ENCODE measurements at places on chromosomes 1 and 21.
A peak's percentile ranks its signal among the peaks of the same experiment; 100 is the strongest.

- no peak for DNase-seq
Measured at GRCh38 chr1:160112357-160112756, 3.2 kb upstream of the ATP1A2 start.

DNA sequence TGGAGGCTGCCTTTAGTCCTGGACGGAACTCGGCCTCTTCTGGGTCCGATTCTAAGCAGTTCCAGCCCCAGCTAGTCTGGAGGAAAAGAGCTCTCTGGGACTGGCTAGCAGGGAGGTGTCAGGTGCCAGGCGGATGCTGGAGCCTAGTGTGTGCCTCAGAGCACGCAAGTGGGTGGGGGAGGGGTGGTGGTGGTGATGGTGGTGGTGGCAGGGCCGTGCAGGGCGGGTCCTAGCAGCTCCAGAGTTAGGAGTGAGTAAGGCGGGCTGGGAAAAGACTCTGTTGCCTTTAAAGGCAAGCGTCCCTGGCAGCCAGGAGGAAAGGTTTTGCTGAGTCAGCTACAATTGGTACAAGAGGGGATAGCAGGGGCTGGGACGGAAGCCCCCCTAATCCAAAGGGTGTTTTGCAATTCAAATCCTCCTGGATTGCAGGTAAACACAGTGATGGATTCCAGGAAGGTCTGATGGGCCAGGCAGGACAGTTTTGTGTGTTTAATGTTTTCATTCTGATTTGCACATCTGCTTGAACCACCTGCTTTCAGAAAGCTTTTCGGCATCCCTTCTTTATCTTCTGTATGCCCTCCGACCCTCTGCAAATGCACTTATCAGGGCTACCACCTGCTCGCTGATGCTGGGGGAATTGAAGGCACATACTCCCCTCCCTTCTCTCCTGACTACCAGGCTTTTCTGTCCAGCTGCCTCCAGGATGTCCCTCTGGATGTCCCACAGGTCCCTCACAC, 4.1 kb upstream of the SLC2A1 start:
- no peak for DNase-seq

DNA sequence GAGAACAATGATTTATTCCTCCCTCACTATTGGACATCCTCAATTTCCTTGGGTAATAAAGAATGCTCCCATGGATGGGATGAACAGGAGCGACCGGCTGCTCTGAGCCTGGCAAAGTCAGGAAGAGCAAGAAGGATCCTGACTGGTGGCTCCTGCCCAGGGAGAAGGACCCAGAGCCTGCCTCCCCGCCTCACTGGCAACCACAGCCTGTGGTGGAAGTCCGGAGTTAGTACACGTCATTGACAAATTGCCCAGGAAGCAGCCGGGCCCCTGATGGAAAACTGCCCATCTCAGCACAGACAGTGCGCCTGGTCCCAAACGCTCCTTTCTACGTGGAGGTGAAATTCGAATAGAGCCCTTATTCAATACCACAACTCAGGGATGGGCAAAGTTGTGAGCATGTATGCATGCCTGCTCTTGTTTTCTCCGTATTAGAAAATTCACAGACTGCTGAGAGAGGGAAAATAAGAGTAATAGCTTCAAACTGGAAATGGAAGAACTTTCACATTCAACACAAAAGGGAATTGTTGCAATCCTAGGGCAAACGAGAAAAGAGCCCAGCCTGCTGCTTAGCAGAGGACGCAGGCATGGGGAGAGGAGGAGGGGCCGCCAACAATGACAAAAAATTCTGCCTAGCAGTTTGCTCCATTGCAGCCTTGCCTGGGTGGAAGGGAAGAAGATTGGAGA, 397.1 kb upstream of the VAMP3 start:
- no peak for DNase-seq

DNA sequence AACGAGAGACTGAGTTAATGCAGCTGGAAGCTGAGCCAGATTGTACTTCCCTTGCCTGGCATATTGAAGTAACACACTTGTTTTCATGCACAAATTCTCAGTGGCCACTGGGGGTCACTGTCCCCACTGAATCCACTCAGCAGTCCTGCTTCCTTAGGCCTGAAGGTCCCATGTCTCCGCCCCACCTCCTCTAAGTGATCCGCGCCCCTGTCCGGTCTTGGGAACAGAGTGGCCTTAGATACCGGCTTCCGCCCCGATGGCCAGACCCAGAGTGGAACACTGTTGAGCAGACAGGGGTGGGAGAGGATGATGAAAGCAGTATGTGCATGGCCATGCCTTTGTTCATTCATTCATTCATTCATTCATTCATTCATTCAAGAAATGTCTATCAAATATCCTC, 34.8 kb downstream of the CHAF1B start:
- DNase-seq: peak; percentile 55

- no peak for DNase-seq
Measured at GRCh38 chr1:60847855-60848582, 234.3 kb upstream of the NFIA start.

- DNase-seq: no peak
Measured at GRCh38 chr1:206497363-206497762, 10.0 kb upstream of the RASSF5 start.

DNA sequence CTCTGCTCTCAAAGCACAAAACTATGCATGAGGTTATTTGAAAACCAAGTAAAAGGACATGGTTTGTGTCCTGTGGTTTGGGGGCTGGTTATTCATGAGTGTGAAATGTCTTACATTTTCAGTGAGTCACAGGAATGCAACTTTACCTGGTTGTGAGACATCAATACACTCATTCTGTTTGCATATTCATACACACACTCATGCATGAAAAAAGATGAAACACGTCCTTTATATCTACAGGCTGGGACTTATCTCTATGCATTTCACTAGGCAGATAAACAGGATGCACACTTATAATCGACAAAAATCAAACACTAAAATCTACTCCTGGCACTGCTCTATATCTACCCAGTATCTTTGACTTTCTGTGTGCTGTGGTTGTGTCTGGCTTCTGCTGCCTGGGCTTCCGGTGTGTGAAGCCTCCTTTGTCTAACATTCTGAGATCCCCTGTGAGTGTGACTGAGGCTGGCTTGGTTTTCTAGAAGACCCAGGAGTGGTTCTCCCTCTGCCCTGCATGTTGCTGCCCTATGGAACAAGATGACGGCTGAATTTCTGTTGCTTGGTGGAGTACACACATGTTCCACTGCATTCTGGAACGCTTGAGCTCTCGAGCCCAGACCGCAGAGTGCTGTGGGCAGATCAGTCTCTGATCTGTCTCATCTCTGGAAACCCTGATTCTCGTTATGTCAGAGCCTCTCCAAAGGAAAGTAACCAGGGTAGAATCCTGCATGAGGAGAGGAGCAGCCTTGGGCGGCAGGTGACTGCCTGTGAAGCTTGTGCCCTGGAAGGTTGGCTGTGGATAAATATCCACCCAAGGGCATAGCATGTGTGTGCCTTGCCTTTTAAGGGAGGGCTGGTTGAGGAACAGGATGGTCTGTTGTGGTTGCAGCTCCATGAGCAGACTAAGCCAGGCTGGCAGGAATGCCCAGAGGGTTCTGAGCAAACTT, 19.7 kb upstream of the FASLG start:
- DNase-seq: peak; percentile 45

GRCh38 chr1:59520827-59521418, 224.0 kb downstream of the FGGY start:
- DNase-seq: no peak

DNA sequence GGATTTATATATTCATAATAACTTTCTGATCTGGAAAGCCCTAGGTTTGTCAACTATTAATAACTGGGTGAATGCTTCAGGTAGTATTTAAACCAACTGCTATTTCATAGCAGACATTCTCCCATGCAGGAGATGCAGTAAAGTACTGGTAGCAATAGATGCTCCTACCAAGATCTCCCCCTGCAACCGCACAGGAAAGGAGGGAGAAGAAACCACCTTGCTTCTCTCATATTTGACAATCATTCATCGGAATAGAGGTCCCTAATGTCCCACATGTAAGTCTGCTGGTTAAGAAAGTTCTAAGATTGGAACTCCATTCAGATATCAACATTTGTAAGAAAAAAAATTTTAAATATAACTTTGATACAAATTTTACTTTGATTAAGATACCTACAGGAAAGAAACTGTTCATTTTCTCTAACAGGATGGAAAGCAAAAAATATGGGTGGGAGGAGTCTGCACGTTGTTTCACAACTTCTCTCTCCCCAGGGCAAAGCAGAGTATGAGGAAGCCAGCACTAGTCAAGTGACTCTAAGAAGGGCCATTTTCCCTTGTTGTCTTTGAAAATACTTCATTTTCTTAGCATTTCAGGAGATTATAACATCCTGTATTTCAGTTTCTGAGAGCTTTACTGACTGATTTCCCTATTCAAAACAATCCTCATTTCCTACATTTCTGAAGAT, at the start of gene PYHIN1:
Gene PYHIN1, plus strand, starts transcription at position 498 of the 683 bp plus-strand sequence. CDS start 5,359 bp downstream, outside the sequence.
- no peak for DNase-seq

DNA sequence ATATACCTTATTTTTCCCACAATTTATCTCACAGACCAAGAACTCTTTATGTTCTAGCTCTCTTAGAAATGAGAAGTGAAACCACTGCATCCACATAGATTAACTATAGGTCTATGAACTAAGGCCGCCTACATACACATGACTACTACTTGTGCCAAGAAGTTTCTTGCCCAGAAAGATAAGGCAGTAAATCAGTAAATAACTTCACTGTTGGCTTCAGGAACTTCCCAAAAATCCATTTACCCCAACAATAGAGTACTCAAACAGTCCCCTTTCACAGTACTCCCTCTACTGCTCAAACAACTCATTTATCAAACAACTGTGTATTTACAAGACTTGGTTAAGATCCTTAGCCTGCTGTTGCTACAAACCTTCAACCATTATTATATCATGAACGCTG, 96.5 kb downstream of the NME7 start:
- no peak for DNase-seq

DNA sequence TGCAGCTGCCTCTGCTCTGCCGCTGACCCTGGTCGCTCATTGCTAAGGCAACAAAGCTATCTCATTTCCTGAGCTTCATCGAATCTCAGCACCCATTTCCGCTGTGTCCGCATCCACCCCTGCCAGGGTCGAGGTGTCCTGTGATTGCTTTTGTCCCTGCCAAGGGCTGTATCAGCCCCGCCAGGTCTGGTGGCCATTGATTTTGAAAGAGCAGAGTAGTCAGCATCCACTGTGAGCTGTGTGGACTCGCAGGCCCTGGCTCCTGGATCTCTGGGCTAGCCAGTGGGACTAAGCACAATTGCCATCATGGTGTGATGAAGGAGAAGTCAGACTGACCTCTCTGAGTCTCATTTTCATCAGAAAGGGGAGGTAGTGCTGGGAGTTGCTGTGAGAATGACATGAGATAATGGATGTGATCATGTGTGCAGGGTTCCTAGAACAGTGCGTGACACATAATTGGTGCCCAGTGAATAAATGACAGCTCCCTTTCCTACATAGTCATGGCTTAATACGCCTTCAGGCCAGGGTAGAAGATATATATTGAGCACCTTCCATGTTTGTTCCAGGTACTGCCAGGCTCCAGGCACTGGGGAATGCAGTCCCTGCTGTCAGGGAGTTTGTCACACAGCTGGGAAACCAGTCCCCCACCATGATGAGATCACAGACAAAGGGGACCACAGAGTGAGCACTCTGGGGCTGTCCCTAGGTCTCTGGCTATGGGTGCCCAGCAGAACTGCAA, 32.1 kb downstream of the NAV1 start:
- DNase-seq: no peak

DNA sequence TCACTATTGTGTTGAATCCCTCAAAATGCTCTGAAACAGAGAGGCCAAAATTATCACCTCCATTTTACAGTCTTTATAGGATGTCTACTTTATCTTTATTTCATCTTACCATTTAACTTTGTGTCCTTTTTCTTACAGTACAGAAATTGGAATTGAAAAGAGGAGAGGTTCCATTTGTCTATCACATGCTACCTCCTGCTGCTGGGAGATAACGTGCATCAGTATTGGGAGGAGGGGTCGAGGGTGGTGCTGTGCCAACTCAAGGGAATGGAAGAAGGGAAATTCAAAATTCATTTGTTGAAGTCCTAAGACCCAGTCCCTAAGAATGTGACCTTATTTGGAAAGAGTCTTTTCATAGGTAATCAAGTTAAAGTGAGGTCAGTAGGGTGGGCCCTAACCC, 85.3 kb downstream of the HHIPL2 start:
- DNase-seq: no peak

DNA sequence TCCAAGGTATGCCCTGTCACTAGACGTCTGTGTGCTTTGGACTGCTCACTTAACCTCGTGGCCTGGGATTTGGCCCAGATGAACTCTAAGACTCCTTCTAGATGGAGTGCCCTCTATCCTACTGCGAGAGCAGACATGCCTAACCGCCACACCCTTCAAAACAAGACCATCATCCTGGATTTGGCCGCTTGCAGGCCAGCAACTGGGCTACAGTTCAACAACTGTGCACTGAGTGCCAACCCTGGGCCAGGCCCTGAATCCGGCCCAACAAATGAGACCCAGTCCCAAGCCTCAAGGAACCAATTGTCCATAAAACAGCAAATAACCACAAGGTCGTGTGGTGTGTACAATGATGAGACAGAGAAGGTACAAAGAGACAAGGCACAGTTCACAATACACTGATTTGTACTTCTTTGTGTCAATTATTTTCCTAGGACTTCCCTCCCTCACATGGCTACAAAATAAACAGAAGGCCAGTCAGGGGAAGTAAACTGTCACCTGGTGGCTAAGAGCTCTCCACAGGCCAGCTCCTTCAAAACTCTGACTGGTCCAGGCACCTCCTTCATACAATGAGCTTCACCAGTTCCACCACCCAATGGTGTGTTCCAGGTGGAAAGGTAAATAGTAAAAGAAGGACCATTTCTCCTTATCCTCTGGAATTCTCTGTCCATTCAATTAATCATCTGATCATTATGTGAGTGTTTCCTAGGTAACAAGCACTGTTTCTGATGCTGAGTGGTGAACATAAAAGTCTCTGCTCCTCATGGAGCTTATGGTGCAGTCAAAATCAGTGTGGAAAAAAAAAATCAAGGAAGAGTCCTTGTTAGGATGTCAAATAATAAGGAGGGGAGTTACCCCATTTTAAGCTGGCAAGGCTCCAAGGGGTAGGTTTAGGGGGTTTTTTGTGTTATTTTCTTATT, 60.4 kb downstream of the CAPZB start:
- DNase-seq: no peak

DNA sequence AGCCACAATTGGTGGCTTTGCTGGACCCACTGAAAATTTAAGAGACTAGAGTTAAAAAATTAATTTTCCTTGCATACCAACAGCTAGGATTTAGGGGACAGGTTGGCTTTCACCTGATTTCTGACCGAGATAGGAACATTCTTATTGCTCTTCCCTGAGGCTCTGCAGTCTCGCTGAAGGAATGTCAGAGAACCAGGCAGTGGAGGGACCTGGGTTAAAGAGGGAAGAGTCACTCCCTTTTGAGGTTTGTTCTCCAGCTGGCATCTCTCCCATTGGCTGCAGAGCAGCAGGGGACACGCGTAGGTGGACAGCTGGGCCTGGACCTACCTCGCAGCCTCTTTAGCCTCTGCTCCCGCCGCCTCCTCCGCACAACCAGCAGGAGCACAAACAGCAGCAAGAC, 207.5 kb downstream of the PCP4 start:
- no peak for DNase-seq

DNA sequence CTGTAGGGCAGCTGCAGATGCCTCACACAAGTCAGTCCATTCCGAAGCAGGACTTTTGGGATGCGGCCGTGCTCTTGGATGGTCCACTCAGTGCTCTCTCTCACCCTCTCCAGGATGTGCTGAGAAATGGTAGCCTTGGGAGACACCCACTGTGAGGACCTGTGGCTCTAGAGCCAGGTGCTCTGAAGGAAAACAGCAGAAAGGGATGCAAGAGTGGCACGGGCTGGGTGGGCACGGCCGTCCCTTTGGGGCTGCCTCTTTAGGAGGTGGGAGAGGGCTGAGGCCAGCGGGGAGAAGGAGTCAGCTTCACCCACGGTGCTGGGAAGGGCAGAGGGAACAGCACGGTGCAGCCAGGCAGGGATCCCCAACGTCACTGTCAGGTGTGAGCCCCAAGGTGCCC, 106.1 kb downstream of the RIPK4 start:
- no peak for DNase-seq

Measured in GM12864 (cell line).